Effector memory CD4-positive, alpha-beta T cell (primary cell): ENCODE measurements at places on chromosomes 12 and 14.

GRCh38 chr12:53327435-53328042 is 6.1 kb upstream of the AAAS start:
- DNase-seq = no peak
- H3K27me3 ChIP-seq = no peaks in the 10 kb centered on the region
- no peaks in the 10 kb centered on the region for H3K36me3 ChIP-seq

DNA sequence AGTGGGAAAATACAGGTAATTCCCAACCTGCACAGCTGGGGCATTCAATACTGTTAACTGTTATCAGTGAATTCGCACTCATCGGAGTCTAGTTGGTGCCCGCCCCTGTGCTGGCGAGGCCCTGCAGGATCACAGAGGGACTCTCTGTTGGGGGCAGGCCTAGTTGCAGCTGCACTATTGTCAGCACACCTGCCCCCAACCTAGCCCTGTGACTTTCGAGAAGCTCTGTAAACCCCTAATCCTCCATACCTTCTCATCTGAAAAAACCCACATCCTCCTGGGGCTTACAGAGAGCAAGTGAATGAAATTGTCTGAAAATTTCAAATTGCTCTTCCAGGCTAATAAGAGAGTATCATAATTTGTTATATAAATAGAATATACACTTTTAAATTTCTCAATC is 132.2 kb upstream of the NUDT4 start:
- DNase-seq = no peak
- H3K4me1 ChIP-seq = no peaks in the 10 kb centered on the region
- H3K36me3 ChIP-seq = no peaks in the 10 kb centered on the region
- H3K27ac ChIP-seq = no peak overlapping the region
- no peak overlapping the region for H3K4me3 ChIP-seq

DNA sequence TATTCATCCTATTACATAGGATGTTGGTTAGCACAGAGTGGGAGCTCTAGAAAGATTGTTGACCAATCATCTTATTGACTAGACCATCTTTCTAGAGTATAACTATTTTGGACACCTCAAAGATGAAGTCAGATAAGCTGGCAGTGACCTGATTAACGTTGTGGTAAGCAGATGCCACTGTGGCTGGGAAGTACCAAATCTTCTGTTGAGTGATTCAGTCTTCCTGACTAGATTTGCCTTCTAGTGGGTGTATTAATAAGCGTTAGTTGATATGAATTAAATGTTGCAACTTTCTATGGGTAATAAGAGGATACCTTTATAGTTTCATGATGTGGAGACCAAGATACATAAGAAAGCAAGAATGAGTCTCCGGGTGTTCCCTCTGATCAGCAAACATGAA is 51.2 kb upstream of the HELB start:
- H3K36me3 ChIP-seq = no peaks in the 10 kb centered on the region
- H3K4me1 ChIP-seq = no peaks in the 10 kb centered on the region
- H3K27me3 ChIP-seq = no peaks in the 10 kb centered on the region
- no peak overlapping the region for H3K27ac ChIP-seq
- no peak for DNase-seq

GRCh38 chr12:131371401-131372170 is 339.3 kb upstream of the SFSWAP start:
- no peaks in the 10 kb centered on the region for H3K4me1 ChIP-seq
- no peak overlapping the region for H3K27ac ChIP-seq
- DNase-seq = no peak
- H3K27me3 ChIP-seq = no peaks in the 10 kb centered on the region
- no peaks in the 10 kb centered on the region for H3K36me3 ChIP-seq
- H3K4me3 ChIP-seq = no peak overlapping the region

- DNase-seq = no peak
- H3K36me3 ChIP-seq = no peaks in the 10 kb centered on the region
- no peak overlapping the region for H3K27ac ChIP-seq
- no peaks in the 10 kb centered on the region for H3K4me1 ChIP-seq
- H3K4me3 ChIP-seq = no peak overlapping the region
These were observed 17.4 kb downstream of the TEAD4 start for GRCh38 chr12:2976581-2976996.

DNA sequence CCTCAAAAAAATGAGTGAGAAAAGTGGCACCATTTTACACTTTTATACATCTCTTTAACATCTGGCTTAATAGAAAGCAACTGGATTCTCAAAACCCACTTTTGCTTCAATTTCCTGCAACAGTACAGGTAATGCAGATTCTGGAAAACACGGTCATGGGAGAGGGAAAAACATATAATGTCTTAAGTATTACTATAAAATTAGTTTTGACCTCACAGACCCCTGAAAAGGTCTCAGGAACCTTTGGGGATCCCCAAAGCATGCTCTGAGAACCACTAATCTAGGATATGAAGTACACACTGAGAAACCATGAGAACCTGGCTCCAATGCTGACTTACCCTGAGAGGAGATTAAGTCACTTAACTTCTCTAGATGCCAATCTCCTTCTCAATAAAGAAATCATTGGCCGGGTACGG is 64.7 kb downstream of the PPP2R5E start:
- DNase-seq = no peak
- H3K4me3 ChIP-seq = no peak overlapping the region
- no peaks in the 10 kb centered on the region for H3K36me3 ChIP-seq
- peaks cover 9% of the 10 kb centered on the region for H3K4me1 ChIP-seq
- H3K27me3 ChIP-seq = no peaks in the 10 kb centered on the region

- no peak overlapping the region for H3K27ac ChIP-seq
- no peaks in the 10 kb centered on the region for H3K4me1 ChIP-seq
- no peak for DNase-seq
- H3K27me3 ChIP-seq = no peaks in the 10 kb centered on the region
- no peak overlapping the region for H3K4me3 ChIP-seq
- no peaks in the 10 kb centered on the region for H3K36me3 ChIP-seq
These were observed 11.2 kb upstream of the PYGL start for GRCh38 chr14:50955373-50956043.

- peaks cover 72% of the 10 kb centered on the region for H3K36me3 ChIP-seq
- H3K27ac ChIP-seq = no peak overlapping the region
- DNase-seq = no peak
- H3K4me3 ChIP-seq = no peak overlapping the region
These were observed 33.1 kb upstream of the MMP17 start for GRCh38 chr12:131795064-131795463.

GRCh38 chr12:115257791-115258190 is 573.8 kb upstream of the TBX3 start:
- no peaks in the 10 kb centered on the region for H3K27me3 ChIP-seq
- DNase-seq = no peak
- H3K36me3 ChIP-seq = no peaks in the 10 kb centered on the region
- H3K4me1 ChIP-seq = no peaks in the 10 kb centered on the region
- H3K4me3 ChIP-seq = no peak overlapping the region

- H3K4me1 ChIP-seq = peaks cover 9% of the 10 kb centered on the region
- H3K27ac ChIP-seq = no peak overlapping the region
- H3K4me3 ChIP-seq = no peak overlapping the region
- no peak for DNase-seq
- no peaks in the 10 kb centered on the region for H3K27me3 ChIP-seq
These were observed 74.4 kb upstream of the FBRSL1 start for GRCh38 chr12:132415327-132416120.

DNA sequence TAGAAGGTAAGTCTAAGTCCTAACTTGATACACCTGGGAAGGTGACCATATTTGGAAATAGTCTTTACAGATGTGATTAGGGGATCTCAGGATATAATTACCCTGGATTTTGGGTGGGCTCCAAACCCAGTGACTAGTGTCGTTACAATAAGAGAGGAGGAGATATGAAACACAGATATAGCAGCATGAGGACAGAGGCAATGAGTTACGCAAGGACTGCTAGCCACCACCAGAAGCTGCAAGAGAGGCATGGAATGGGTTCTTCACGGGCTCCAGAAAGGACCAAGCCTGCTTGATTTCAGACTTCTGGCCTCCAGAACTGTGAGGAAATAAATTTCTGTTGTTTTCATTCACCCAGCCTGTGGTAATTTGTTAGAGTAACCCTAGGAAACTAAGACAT is 28.6 kb downstream of the FGFR1OP2 start:
- no peak overlapping the region for H3K4me3 ChIP-seq
- H3K36me3 ChIP-seq = peaks cover 36% of the 10 kb centered on the region
- no peaks in the 10 kb centered on the region for H3K27me3 ChIP-seq
- DNase-seq = no peak
- no peak overlapping the region for H3K27ac ChIP-seq

- no peak for DNase-seq
- no peaks in the 10 kb centered on the region for H3K36me3 ChIP-seq
- H3K27ac ChIP-seq = no peak overlapping the region
- H3K4me1 ChIP-seq = no peaks in the 10 kb centered on the region
These were observed 102.8 kb upstream of the FGD4 start for GRCh38 chr12:32296567-32296966.

DNA sequence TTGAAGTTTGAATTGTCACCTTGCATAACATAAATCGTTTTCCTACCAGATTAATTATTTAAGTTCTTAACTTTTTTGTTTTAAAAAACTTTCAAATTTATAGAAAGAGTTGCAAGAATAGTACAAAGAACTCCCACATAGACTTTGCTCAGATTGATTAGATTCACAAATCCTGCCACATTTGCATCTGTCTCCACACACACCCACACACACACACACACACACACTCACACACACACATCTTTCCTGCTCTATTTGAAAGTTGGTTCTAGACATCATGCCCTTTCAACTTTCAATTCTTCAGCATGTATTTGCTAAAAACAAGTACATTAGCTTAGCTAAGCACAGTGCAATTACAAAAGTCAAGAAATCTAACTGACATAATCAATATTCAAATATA is 184.0 kb downstream of the ITPR2 start:
- H3K4me3 ChIP-seq = no peak overlapping the region
- H3K4me1 ChIP-seq = no peaks in the 10 kb centered on the region
- H3K27ac ChIP-seq = no peak overlapping the region
- DNase-seq = no peak
- H3K27me3 ChIP-seq = no peaks in the 10 kb centered on the region

DNA sequence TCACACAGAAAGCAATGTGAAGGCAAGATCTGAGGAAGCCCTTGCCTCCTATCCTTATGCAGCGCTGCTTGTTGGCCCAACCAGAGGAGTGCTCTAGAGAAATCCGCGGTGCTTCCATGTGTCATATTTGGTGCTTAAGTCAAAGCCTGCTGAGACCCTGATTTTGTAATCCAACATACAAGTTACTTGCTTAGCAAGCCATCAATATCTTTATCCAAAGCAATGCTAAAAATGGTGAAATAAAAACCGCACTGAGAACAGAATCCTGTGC is 250.0 kb downstream of the MED13L start:
- H3K36me3 ChIP-seq = no peaks in the 10 kb centered on the region
- no peak overlapping the region for H3K27ac ChIP-seq
- no peak overlapping the region for H3K4me3 ChIP-seq
- DNase-seq = no peak

- no peaks in the 10 kb centered on the region for H3K36me3 ChIP-seq
- H3K4me3 ChIP-seq = no peak overlapping the region
- H3K4me1 ChIP-seq = peaks cover 2% of the 10 kb centered on the region
- no peak for DNase-seq
- no peaks in the 10 kb centered on the region for H3K27me3 ChIP-seq
These were observed 17.9 kb upstream of the PLEKHG6 start for GRCh38 chr12:6292606-6293005.

DNA sequence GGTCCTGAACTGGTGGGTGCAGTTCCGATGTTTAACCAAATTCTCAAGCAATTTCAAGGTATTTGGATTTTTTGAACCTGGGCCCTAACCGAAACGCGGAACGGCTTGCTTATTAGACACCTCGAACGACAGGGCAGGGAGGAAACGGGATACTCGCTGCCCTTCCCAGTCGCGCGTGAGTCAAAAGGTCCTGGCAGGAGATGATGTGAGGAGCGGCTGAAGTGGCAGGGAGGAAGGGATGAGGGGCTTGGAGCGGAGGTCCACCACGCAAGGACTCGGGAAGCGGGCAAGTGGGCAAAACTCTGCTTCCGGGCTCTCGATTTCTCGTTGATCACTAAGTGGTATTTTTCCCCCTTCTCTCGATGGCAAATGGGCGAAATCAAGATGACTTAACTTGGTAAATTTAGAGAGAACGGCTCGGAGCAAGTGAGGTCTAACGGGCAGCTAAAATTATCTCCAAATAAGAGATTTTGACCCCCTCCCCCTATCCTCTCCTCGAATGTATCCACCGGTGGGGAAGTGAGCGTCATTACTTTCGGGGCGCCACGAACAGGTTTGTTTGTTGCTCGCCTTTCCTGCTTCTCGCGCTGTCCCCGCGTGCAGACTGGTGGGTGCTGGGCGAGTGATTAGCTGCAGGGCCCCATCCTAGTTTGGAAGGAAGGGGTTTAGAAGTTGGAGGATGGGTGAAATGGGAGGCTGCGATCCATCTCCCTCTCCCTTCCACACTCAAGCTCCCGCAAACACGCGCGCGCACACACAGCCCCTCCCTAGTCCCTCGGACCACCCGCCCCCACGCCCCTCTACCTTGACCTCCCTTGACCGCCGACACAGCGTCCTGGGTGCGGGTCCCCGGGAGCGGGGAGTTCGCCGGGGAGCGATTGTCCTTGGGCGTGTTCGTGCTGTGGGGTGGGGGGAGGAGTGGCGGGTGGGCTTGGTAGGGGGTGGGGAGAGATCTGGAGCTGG is 986 bp upstream of the NTF3 start:
- peaks cover 4% of the 10 kb centered on the region for H3K4me1 ChIP-seq
- H3K27me3 ChIP-seq = peaks cover 14% of the 10 kb centered on the region
- no peak overlapping the region for H3K4me3 ChIP-seq
- no peaks in the 10 kb centered on the region for H3K36me3 ChIP-seq

GRCh38 chr14:59208224-59208814 is 19.9 kb downstream of the DAAM1 start:
- no peak overlapping the region for H3K27ac ChIP-seq
- no peaks in the 10 kb centered on the region for H3K27me3 ChIP-seq
- H3K4me3 ChIP-seq = no peak overlapping the region
- DNase-seq = no peak
- H3K36me3 ChIP-seq = no peaks in the 10 kb centered on the region
- H3K4me1 ChIP-seq = no peaks in the 10 kb centered on the region

GRCh38 chr14:73055251-73055650 is 3.1 kb upstream of the RBM25 start:
- no peak overlapping the region for H3K4me3 ChIP-seq
- H3K27me3 ChIP-seq = no peaks in the 10 kb centered on the region
- no peaks in the 10 kb centered on the region for H3K36me3 ChIP-seq
- peaks cover 11% of the 10 kb centered on the region for H3K4me1 ChIP-seq
- H3K27ac ChIP-seq = no peak overlapping the region

GRCh38 chr12:38728894-38729293 is 176.5 kb downstream of the CPNE8 start:
- no peaks in the 10 kb centered on the region for H3K36me3 ChIP-seq
- H3K4me3 ChIP-seq = no peak overlapping the region
- no peaks in the 10 kb centered on the region for H3K27me3 ChIP-seq
- no peaks in the 10 kb centered on the region for H3K4me1 ChIP-seq
- no peak for DNase-seq

GRCh38 chr14:78417532-78417931 is 247.4 kb downstream of the NRXN3 start:
- no peaks in the 10 kb centered on the region for H3K4me1 ChIP-seq
- H3K27ac ChIP-seq = no peak overlapping the region
- H3K27me3 ChIP-seq = no peaks in the 10 kb centered on the region
- DNase-seq = no peak
- H3K4me3 ChIP-seq = no peak overlapping the region

- H3K4me3 ChIP-seq = no peak overlapping the region
- no peak for DNase-seq
- H3K27me3 ChIP-seq = no peaks in the 10 kb centered on the region
- H3K36me3 ChIP-seq = no peaks in the 10 kb centered on the region
- no peak overlapping the region for H3K27ac ChIP-seq
- no peaks in the 10 kb centered on the region for H3K4me1 ChIP-seq
These were observed 446.0 kb upstream of the DCN start for GRCh38 chr12:91628656-91629055.
